ENCODE measurements at places on chromosomes 6 and 20.
A peak's percentile ranks its signal among the peaks of the same experiment; 100 is the strongest.

DNA sequence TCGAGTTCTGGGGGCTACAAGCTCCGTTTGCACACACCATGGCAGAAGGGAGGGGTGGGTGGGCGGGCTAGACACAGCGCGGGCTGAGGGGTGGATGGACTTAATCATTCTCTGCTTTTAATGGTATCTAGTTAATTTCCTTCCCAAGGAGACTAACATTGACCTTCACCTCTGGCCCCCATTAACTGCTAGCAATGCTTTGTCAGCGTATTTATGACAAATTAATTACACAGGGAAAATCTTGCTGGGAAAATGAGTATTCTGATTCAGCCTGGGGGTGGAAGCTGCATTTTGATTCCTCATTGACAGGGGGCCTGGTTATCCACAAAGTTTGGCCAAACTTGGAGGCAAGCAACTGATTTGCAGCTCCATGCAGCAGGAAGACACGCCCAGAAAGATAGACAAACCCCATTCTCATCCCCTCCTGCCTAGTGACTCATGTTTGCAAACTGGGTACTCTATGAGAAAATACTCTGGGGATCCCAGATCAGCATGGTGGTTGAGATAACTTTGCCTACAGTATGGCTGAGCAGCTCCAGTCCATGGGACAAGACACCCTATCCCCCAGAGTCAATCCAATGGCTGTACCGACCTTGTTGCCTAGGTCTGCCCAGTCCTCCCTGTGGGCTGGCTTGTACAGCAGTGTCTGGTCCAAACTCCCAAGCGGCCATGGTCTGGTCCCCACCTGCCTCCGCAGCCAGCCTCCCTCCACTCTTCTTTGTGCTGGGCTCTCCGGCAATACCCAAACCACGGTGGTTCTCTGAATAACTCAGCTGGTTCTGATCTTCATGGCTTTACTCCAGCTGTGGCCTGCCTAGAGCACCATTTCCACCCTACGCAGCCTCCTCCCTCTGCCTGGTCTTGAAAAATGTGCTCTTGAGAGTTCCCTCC, 19.7 kb downstream of the ZBP1 start:
- no peak for DNase-seq

- DNase-seq = no peak
These were observed 21.2 kb downstream of the ENPP3 start for GRCh38 chr6:131658287-131658686.

- no peak for DNase-seq
These were observed 35.2 kb downstream of the JPH2 start for GRCh38 chr20:44151621-44152416.

GRCh38 chr6:135146162-135146934, 34.8 kb upstream of the MYB start:
- DNase-seq = peak; percentile 3

DNA sequence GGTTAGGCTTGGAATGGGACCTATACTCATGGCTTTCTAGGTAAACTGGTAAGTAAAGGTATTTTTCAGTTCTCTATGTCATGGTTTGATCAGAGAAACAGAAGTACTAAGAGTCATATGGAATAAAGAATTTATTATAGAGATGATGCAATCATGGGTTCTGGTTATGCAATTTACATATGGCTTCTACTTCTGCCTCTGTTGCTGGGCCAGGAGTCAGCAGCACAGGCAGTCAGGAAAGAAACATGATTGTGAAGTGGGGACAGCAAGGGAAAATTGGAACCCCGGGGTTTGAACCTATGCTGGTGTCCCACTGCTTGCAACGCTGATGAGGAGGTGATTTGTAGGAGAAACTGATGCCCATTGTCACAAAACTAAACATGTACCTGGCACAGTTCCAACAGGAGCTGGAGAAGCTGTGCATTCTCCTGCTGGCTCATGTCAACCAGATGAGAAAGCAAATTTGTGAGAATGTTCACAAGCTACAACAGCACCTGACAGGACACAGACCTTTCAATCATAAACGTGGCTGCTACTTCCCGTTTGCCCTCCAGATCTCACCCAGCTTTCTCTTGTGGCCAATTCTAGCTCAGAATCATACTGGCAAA, 887.1 kb downstream of the TFAP2A start:
- no peak for DNase-seq

GRCh38 chr20:9021699-9022098, 47.2 kb upstream of the PLCB4 start:
- DNase-seq = peak; percentile 63

DNA sequence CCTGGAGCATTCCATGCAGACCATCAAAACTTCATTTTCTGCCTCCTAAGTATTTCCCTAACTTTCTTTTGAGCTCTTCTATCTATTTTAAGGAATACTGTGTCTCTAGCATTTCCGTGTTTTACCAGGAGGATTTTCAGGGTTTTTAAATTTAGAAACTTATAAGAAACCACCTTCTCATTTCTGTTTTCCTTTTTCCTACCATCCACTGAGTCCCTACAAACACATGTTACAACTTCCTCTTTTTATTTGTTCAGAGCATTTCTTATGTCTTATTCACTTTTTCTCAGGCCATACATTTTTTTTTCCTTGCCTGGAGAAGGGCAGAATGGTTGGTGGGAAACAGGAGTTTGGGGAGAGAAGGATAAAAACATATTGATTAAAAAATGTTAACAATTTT, 130.0 kb upstream of the BMP5 start:
- DNase-seq = no peak

DNA sequence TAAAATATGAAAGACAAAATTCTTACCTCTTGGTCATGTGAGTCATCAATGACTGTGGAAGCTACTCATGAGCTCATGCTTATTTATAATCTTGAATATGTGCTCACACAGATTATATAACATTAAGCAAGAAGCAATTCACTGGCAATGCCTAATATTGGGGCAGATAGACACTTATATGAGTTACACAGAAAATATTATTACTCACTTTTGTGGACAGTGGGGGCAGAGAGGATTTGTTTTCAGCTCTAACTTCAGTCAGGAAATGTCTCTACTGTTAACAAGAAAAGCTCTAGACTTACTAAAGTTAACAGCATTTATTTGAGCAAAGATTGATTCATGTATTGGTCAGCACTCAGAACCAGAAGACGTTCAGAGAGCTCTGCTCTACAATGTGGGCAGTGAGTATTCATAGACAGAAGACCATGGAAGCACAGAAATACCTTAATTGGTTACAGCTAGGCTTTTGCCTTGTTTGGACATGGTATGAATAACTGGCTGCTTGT, 85.8 kb upstream of the AHI1 start:
- no peak for DNase-seq

DNA sequence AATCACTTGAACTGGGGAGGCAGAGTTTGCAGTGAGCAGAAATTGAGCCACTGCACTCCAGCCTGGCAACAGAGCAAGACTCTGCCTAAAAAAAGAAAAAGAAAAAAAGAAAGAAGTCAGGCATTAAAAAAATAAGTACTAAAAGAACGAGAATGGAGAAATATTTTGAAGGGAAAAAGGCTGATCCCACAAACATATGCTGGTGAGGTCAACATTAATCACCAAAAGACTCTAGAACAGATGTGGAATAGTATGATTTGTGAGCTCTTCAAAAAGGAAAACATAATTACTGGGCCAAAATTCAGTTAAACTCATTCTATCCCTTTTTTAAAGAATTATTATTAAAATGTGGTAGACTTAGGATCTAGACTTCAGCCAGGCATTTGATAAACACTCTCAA, 61.2 kb upstream of the NRSN1 start:
- DNase-seq = no peak

- no peak for DNase-seq
These were observed 55.2 kb downstream of the SMLR1 start for GRCh38 chr6:130882370-130882769.

DNA sequence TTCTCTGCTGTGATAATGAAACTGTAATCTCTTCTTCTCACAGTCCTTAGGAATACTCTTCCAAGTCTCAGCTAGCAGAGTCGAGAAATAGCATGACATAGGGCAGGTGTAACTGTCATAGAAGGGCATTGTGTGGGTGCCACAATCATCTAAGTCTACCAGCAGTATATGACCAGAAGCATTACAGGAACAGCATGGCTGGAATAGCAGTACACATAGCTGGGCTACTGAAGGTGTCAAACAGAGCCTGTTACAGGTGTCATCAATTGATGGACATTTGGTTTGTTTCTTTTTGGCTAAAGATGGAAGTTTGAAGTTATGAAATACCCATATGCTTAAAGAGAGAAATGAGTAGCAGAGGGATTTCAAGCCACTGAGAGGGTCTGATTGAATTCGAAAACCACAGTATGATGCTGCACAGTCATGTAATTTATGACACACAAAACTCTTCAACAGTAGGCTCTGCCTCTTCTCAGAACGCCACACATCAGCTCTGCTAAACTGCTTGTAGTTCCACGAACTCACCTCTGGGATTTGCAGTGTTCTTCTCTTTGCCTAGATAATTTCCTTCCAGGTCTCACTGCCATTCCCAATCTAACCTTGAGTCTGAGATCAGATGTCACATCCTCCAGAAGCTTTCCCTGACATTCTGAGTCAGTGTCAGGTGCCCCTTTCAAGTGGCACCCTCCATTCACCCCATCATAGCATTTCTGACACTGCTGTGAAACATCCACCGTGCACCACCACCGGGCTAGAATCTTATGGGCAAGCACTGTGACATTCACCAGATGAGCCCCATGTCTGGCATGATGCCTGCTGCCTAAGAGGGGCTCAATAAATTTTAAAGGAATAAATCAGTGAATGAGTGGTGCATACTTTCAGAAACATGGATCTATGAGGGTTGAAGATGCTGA, 151.0 kb downstream of the ADAT2 start:
- no peak for DNase-seq

DNA sequence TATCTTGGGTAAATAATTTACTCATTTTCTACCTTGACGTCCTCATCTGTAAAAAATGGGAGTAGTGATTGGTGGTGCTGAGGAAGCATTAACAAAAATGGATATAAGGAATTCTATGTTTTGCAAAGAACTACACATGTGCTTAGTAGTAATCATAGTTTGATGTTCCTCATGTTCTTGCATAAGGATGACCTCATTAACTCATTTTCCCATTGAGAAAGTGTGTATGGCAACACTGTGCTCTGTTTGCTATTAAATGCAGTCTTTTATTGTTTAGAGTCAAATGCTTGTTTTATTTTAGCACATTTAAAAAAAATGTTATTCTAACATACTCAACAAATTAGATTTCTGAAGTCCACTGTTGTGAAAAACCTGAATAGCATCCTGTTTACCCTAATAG, 211.2 kb upstream of the RSPO3 start:
- DNase-seq = no peak

- no peak for DNase-seq
These were observed 228.5 kb downstream of the ZMYND8 start for GRCh38 chr20:47127999-47128398.

DNA sequence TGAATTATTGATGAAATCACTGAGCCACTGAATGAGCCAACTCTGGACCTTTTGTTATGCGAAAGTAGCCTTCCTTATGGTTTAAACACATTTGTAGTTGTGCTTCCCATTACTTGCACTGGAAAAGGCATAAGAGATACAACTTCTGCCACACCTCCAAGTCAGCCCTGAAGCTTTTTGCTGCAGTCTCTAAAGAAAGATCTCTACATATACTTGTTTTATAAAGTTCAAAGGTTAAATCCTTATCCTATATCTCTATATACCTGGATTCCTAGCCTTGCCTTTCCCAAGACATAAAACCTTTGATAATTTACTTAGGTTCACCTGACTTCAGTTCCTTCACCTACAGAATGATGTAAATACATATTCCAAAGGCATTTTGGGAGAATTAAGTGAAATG, 132.0 kb downstream of the PTPRK start:
- no peak for DNase-seq

DNA sequence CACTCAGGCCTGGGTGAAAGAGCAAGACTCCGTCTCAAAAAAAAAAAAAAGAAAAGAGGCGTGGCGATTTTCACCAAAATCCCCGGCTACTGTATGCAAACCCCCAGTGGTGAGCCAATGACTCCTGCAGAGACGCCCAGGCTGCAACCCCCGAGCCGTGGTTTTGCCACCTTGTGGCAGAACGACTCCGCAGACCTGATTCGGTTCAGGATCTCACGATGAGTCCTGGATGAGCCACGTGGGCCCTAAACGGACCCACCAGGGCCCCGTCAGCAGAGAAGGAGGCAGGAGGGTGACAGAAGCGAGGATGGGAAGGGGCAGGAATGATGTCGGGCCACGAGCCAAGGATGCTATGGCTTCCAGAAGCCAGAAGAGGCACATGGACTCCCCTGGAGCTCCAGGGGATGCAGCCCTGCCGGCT, 42.5 kb downstream of the SLC2A4RG start:
- no peak for DNase-seq

- no peak for DNase-seq
These were observed 29.9 kb downstream of the SEL1L2 start for GRCh38 chr20:13960525-13960924.

DNA sequence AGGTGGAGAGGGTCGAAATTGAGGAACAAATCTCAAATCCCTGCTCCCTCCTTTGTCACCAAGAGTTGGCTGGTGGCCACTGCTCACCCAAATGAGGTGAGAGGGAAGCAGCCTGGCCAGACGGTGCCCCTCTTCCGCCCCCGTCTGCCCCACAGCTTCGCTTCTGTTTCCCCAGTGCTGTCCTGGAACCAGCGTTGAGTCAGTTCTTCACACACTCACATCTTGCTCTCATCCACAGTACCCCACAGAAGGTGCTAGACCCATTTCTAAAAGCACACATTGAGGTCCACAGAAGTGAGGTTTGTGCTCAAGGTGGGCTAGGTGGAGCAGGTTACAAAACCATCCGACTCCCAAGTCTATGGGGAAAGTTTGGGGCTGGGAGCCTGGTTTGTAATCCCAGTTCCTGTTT, 3.8 kb downstream of the CEBPB start:
- DNase-seq = no peak

DNA sequence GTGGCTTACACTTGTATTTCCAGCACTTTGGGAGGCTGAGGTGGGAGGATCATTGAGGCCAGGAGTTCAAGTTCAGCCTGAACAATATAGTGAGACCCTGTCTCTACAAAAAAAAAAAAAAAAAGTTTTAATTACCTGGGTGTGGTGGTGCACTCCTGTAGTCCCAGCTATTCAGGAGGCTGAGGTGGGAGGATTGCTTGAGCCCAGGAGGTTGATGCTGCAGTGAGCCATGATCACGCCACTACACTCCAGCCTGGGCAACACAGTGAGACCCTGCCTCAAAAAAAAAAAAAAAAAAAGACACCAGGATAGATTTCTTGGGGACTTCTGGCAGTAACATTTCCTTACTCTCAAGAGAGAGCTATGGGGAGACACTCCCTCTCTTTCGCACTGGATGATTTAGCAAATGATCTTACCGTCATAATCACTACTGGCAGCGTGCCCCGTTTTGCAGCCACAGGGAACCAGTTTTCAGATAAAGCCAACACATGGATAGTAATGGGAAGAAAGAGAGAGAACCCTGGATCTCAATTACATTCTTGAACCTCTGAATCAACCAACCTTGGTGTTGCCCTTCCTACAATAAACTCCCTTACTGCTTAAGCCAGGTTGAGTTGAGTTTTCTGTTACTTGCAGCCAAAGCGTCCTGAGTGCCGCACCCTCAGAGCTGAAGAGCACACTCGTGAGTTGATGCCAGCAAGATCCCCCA, 18.1 kb upstream of the PTPN1 start:
- DNase-seq = no peak

GRCh38 chr6:141969201-141969600, 163.5 kb upstream of the GJE1 start:
- DNase-seq = no peak

GRCh38 chr20:48659858-48660257, 167.9 kb downstream of the PREX1 start:
- no peak for DNase-seq

GRCh38 chr6:1087154-1087843, 224.6 kb upstream of the FOXQ1 start:
- DNase-seq = no peak

Measured in NCI-H510A (cell line).